ENCODE measurements at places on chromosomes 11 and 22.

GRCh38 chr11:13462311-13462900 lies 616 bp downstream of the BTBD10 start:
- peaks cover 18% of the 10 kb centered on the region for H3K4me1 ChIP-seq
- peak; percentile 53 for DNase-seq
- no peaks in the 10 kb centered on the region for H3K36me3 ChIP-seq
- no peaks in the 10 kb centered on the region for H3K27me3 ChIP-seq
- H3K27ac ChIP-seq, result peak overlapping the region; percentile 86
- peak overlapping the region; percentile 93 for H3K4me3 ChIP-seq

- peak overlapping the region; percentile 84 for H3K27ac ChIP-seq
- no peak for DNase-seq
- H3K27me3 ChIP-seq, result no peaks in the 10 kb centered on the region
- H3K4me1 ChIP-seq, result peaks cover 4% of the 10 kb centered on the region
- H3K4me3 ChIP-seq, result peak overlapping the region; percentile 90
These were observed 831 bp upstream of the TMEM135 start for GRCh38 chr11:87036756-87037449.

DNA sequence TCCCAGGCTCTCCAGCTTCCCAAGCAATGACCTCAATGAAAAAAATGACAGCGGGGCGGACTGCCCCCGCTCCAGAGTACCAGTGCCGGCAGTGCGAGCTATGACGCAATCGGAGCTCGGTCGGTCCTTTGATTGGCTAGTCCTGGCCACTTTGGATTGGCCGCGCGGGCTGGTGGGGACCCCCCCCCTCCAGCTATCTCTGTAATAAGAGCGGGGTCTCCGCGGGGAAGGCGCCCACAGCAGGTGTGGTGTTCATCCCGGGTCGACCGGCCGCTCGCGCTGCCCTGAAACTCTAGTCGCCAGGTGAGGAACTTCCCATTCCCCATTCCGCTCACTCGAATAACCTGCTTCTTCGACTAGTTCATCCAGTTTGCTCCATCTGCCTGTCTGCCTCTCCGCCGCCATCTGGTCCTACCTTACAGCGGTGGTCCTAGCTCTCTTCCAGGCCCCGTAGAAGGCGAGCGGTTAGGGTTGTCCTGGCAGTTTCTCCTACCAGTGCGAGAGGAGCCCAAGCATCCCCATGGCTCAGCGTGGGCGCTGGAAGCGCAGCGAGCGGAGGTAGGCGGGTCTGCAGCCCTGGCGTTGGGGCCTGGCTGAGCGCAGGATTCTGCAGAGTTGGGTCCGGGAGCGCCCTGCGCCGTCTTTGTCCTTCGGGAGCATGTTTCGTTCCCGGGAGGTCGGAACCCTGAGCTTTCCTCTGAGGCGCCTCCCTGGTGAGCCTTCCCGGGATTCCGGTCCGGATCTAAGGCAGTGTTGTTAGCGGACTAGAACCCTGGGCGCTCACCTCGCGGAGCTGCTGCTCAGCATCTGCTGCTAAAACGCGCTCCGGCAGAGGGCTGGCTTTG lies at the start of gene CALCB:
CALCB (plus strand) TSS at position 233 of the 845 bp plus-strand sequence. CDS start 1,126 bp downstream, outside the sequence.
- no peak for DNase-seq
- H3K36me3 ChIP-seq, result no peaks in the 10 kb centered on the region
- peaks cover 20% of the 10 kb centered on the region for H3K4me1 ChIP-seq
- peaks cover 22% of the 10 kb centered on the region for H3K27me3 ChIP-seq
- H3K4me3 ChIP-seq, result peak within 1 kb of the TSS; percentile 2
- no peak within 1 kb of the TSS for H3K27ac ChIP-seq

DNA sequence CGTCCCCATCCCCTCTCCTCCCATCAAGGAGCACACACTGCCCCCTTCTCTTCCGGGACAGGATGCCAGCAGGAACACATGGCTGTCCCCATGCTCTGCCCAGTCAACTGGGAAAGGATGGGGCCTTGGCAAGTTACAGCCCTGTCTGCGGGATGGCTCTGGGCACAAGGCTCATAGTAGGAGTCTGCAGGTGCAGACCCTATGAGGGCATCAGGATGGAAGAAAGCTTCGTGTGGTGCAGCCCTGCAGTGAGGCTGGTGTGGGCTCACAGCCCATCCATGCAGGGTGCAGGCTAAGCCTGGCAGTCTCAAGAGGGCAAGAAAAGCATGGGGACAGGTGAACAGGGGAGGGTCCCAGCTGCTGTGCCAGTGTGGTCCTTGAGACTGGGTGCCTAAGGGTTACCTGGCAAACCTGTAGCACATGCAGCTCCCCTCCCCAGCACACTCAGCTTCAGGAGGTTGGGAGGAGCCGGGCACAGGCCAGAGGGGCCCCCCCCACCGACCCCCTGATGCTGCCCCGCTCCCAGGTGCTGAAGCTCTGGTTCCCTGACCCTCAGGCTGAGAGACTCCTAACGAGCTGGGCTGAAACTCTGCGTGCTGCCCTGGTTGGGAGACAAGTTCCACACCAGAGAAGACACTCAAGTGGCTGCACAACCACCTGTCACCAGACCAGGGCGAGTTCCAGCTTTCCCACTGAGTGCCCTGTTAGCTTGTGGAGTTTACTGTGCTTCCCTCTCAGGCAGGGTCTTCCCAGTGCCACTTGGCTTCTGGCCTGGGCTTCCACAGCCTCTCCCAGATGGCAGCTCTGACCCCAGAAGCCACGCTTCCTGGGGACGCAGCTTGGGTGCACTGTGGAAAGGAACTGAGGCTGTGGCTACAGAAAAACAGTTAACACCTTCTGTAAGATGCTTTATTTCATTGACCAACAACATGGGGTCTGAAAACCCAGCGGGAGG lies 3.3 kb upstream of the SCARF2 start:
- no peaks in the 10 kb centered on the region for H3K36me3 ChIP-seq
- H3K4me3 ChIP-seq, result no peak overlapping the region
- H3K27ac ChIP-seq, result no peak overlapping the region
- no peak for DNase-seq

GRCh38 chr11:64877390-64878222 lies 815 bp downstream of the EHD1 start:
- no peak overlapping the region for H3K27ac ChIP-seq
- H3K4me3 ChIP-seq, result peak overlapping the region; percentile 90
- H3K4me1 ChIP-seq, result peaks cover 54% of the 10 kb centered on the region
- no peaks in the 10 kb centered on the region for H3K36me3 ChIP-seq
- no peaks in the 10 kb centered on the region for H3K27me3 ChIP-seq

DNA sequence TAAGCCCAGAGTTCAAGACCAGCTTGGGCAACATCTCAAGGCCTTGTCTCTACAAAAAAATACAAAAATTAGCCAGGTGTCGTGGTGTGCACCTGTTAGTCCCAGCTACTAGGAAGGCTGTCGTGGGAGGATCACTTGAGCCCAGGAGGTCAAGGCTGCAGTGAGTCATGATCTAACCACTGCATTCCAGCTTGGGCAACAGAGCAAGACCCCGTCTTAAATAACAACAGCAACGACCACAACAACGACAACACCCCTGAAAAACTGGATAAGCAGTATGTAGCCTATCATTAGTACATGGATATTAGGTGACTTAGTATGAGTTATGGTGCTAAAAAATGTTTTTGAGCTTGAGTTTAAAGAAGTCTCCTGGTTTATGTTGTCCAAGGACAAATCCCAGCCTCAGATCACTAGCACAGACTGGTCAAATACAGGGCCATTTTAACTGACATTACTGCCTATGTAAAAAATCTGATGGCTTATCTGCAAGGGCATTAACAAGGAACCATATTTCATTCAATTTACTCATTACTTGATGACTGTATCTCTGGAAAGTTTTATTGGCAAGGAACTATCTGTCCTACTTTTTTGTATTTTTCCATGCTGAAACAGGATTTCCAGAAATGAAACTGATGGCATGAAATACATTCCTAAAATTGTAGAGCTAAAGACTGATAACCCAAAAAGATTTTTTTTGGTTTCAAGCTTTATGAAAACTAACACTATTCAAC lies 23.4 kb downstream of the C2CD3 start:
- no peak overlapping the region for H3K27ac ChIP-seq
- peaks cover 1% of the 10 kb centered on the region for H3K36me3 ChIP-seq
- H3K4me1 ChIP-seq, result no peaks in the 10 kb centered on the region
- no peak for DNase-seq
- no peaks in the 10 kb centered on the region for H3K27me3 ChIP-seq
- H3K4me3 ChIP-seq, result no peak overlapping the region

GRCh38 chr11:8971196-8971923 lies 7.1 kb upstream of the TMEM9B start:
- peaks cover 4% of the 10 kb centered on the region for H3K36me3 ChIP-seq
- no peak overlapping the region for H3K4me3 ChIP-seq
- no peak for DNase-seq
- H3K27ac ChIP-seq, result no peak overlapping the region
- H3K27me3 ChIP-seq, result no peaks in the 10 kb centered on the region

GRCh38 chr11:69537126-69537525 lies 55.7 kb downstream of the LINC01488 start:
- H3K4me1 ChIP-seq, result peaks cover 19% of the 10 kb centered on the region
- no peaks in the 10 kb centered on the region for H3K36me3 ChIP-seq
- H3K27ac ChIP-seq, result no peak overlapping the region
- no peak overlapping the region for H3K4me3 ChIP-seq
- H3K27me3 ChIP-seq, result no peaks in the 10 kb centered on the region
- DNase-seq, result no peak

GRCh38 chr22:22521631-22522030 lies 1.6 kb upstream of the ZNF280A start:
- H3K4me1 ChIP-seq, result no peaks in the 10 kb centered on the region
- H3K27ac ChIP-seq, result no peak overlapping the region
- H3K36me3 ChIP-seq, result no peaks in the 10 kb centered on the region
- no peak for DNase-seq

- no peaks in the 10 kb centered on the region for H3K27me3 ChIP-seq
- no peak overlapping the region for H3K4me3 ChIP-seq
- no peaks in the 10 kb centered on the region for H3K36me3 ChIP-seq
- peak overlapping the region; percentile 54 for H3K27ac ChIP-seq
These were observed 31.2 kb downstream of the FLI1 start for GRCh38 chr11:128724891-128725611.

GRCh38 chr22:32539631-32540421 lies 65.2 kb downstream of the FBXO7 start:
- H3K27me3 ChIP-seq, result no peaks in the 10 kb centered on the region
- H3K4me3 ChIP-seq, result no peak overlapping the region
- peak; percentile 78 for DNase-seq
- no peaks in the 10 kb centered on the region for H3K4me1 ChIP-seq
- H3K36me3 ChIP-seq, result no peaks in the 10 kb centered on the region

DNA sequence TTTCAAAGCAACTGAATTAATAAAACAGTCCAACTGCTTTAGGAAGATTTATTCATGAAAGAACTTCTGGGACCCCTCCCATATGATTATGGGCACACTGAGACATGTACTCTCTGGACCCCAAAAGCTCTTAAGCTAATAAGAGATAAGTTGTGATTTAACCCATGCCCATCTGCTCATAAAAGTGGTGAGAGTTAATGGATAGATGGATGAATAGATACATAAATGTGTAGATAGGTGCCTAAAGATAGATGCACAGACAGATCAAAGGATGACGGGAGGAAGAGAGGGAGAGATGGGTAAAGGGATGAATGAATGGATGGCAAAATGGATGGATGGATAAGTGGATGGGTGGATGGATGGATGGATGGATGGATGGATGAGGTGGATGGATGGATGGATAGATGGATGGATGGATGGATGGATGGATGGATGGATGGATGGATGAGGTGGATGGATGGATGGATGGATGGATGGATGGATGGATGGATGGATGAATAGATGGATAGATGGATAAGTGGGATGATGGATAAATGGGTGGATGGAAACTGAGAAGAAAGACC lies 29.4 kb upstream of the TH start:
- no peak overlapping the region for H3K27ac ChIP-seq

DNA sequence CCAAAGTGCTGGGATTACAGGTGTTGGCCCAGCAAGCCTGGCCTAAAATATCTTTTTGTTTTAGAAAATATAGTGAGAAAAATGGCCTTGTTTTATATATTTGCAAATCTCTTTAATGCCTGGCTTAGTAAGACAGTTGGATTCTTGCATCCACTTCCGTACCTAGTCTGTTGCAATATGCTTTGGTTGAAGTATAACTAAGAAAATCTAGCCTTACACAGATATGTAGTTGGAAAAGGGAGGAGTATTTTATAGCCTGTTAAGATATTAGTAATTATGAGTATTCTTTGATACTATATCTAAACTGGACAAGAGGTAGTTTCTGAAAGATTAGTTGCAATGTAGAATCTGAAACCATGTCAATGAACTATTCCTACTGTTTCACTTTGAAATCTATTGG lies 65.1 kb downstream of the ZNRF3 start:
- H3K27me3 ChIP-seq, result peaks cover 11% of the 10 kb centered on the region
- DNase-seq, result no peak
- peaks cover 3% of the 10 kb centered on the region for H3K36me3 ChIP-seq
- H3K4me1 ChIP-seq, result no peaks in the 10 kb centered on the region

- peak; percentile 30 for DNase-seq
- no peak overlapping the region for H3K27ac ChIP-seq
- H3K4me3 ChIP-seq, result no peak overlapping the region
- H3K36me3 ChIP-seq, result no peaks in the 10 kb centered on the region
- H3K27me3 ChIP-seq, result peaks cover 3% of the 10 kb centered on the region
These were observed 141.3 kb downstream of the GRIK4 start for GRCh38 chr11:120652705-120653335.

GRCh38 chr11:134636071-134636470 lies 224.0 kb upstream of the B3GAT1 start:
- H3K4me1 ChIP-seq, result no peaks in the 10 kb centered on the region
- H3K27ac ChIP-seq, result no peak overlapping the region

All from common myeloid progenitor, CD34-positive (primary cell).